ENCODE measurements at places on chromosomes 2 and 18.

DNA sequence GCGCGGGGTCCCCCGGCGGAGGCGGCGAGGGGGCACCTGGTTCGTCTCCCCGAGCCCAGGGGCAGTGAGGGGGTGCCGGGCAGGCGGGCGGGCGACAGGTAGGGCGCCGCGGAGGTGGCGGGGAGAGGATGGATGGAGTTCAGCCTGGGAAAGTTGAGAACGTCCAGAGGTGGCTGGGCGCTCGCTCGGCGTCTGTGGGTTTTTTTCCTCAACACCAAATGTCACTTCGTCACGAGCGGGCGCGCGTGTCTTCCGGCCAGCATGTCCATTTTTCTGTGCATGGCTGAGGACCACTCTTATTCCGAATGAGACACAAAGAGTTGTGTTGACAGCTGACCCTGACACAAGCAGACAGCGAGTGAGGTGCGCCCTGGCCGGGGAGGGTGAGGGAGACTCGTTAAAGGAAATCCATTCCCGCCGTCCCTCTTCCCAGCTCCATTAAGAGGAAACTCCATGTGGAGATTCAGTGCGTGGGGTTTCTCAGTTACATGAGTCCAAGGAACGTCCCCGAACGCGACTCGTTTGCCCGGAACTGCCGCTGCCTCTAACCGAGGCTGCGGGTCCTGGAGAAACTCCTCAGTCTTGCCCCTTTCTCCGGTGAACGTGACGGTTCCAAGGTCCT is 859 bp downstream of the GREB1L start:
- no peak overlapping the region for H3K27ac ChIP-seq
- H3K4me1 ChIP-seq: 0 out of 2 replicates have a peak, but pooled peaks cover 7% of the 10 kb centered on the region
- DNase-seq: no peak
- no peaks in the 10 kb centered on the region for H3K36me3 ChIP-seq

GRCh38 chr2:198006733-198007132 is 202.3 kb downstream of the PLCL1 start:
- no peak overlapping the region for H3K4me3 ChIP-seq
- no peaks in the 10 kb centered on the region for H3K27me3 ChIP-seq
- no peak for DNase-seq
- H3K36me3 ChIP-seq: no peaks in the 10 kb centered on the region

GRCh38 chr18:28854964-28855363 is 678.0 kb upstream of the CDH2 start:
- no peaks in the 10 kb centered on the region for H3K27me3 ChIP-seq
- no peaks in the 10 kb centered on the region for H3K36me3 ChIP-seq
- no peak for DNase-seq
- H3K27ac ChIP-seq: no peak overlapping the region
- H3K4me3 ChIP-seq: no peak overlapping the region

DNA sequence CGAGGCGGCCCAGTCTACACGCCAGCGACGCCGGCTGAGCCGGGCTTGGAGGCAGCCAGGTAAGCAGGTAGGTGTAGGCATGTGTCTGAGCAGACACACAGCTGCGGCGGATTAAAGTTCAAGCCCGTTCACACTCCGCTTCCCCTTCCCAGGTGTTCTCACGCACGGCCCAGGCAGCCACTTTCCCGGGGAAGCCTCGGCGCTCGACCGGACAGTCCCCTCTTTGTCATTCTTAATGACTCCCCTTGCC is 367 bp downstream of the TGFA start:
- peak overlapping the region; percentile 98 for H3K27ac ChIP-seq
- H3K27me3 ChIP-seq: no peaks in the 10 kb centered on the region
- no peaks in the 10 kb centered on the region for H3K36me3 ChIP-seq
- H3K4me3 ChIP-seq: peak overlapping the region; percentile 99
- H3K4me1 ChIP-seq: peaks cover 50% of the 10 kb centered on the region

- H3K27ac ChIP-seq: no peak overlapping the region
- no peaks in the 10 kb centered on the region for H3K36me3 ChIP-seq
- H3K4me3 ChIP-seq: no peak overlapping the region
- no peak for DNase-seq
- H3K27me3 ChIP-seq: no peaks in the 10 kb centered on the region
Observed at GRCh38 chr2:25566694-25567093, 106.7 kb downstream of the DTNB start.

- H3K27ac ChIP-seq: peak overlapping the region; percentile 74
- H3K27me3 ChIP-seq: no peaks in the 10 kb centered on the region
- peaks cover 19% of the 10 kb centered on the region for H3K4me1 ChIP-seq
Observed at GRCh38 chr2:113755835-113756354, 547 bp downstream of the SLC35F5 start.

DNA sequence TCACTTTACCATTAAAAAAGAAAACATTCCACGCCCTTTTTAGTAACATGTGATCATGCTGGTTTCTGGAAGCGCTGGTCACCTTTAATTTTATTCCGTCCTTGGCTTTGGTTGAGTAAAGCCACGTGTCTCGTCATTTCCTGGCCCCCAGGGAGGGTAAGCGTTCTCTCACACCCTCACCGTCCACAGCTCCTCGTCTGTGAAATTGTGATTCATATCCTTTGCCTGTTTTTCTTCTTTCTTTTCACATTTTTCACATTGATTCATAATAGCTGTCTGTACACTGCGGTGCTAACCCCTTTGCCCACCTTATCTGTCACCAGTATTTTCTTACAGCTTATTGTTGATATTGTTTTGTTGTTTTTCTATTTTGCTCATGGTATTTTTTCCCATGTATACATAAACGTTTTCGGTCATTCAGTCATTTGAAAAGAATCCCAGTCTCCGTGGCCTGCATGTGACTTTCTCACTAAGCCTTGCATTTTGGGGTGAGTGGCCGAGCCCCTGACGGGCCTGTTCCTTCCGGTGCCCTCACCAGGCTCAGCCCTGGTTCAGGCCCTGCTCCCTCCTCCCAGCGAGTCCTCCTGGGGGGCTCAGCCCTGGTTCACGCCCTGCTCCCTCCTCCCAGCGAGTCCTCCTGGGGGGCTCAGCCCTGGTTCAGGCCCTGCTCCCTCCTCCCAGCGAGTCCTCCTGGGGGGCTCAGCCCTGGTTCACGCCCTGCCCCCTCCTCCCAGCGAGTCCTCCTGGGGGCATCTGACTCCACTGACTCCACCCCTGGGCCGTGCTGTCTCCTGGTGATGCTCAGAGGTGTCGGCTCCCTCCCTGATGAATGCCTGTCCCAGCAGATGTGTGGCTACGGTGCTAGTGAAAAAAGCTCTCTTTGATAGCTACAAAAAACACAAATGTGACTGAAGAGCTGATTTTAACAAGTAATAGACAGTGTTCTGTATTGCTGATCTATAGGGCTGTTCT is 249.7 kb upstream of the PXDN start:
- no peaks in the 10 kb centered on the region for H3K36me3 ChIP-seq
- H3K27me3 ChIP-seq: peaks cover 99% of the 10 kb centered on the region
- no peaks in the 10 kb centered on the region for H3K4me1 ChIP-seq
- H3K4me3 ChIP-seq: no peak overlapping the region
- no peak for DNase-seq

- DNase-seq: no peak
- no peak overlapping the region for H3K4me3 ChIP-seq
- no peaks in the 10 kb centered on the region for H3K36me3 ChIP-seq
- no peaks in the 10 kb centered on the region for H3K27me3 ChIP-seq
Observed at GRCh38 chr2:68727683-68728375, 6.8 kb upstream of the ARHGAP25 start.

GRCh38 chr18:59550174-59550516 is 147.1 kb downstream of the CCBE1 start:
- H3K36me3 ChIP-seq: no peaks in the 10 kb centered on the region
- H3K27me3 ChIP-seq: no peaks in the 10 kb centered on the region
- DNase-seq: no peak
- no peak overlapping the region for H3K27ac ChIP-seq
- H3K4me3 ChIP-seq: no peak overlapping the region

GRCh38 chr18:3605954-3606443 is 156.0 kb downstream of the TGIF1 start:
- no peaks in the 10 kb centered on the region for H3K27me3 ChIP-seq
- H3K36me3 ChIP-seq: 0 out of 2 replicates have a peak, but pooled peaks cover 11% of the 10 kb centered on the region
- peak overlapping the region; percentile 72 for H3K4me3 ChIP-seq
- peak overlapping the region; percentile 100 for H3K27ac ChIP-seq

DNA sequence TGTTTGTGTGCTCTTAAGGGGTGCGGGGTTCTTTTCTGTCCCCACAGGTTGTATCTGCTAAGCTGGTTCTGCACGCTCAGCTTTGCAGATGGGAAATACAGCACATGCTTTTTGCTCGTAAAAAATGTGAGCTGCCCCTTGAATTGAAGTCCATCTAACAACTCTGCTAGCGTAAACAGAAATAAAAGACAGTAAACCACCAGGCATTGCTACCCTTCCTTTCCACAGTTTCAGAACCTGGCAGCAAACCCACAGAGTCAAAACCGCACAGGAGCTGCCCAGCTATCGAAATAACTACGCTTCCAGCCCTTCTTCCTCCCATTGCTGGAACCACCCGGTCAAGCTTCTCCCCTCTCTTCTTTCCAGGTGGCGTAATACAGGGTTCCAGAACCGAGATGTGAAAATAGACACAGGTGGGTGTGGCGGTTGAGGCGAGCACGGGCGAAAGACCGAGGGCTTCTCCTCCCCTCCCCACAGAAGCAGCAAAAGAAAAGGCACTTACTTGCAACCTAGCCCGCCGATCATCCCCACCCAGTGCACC is 479 bp downstream of the SCN9A start:
- DNase-seq: no peak
- H3K4me1 ChIP-seq: 0 out of 2 replicates have a peak, but pooled peaks cover 8% of the 10 kb centered on the region
- no peak overlapping the region for H3K27ac ChIP-seq
- no peaks in the 10 kb centered on the region for H3K27me3 ChIP-seq
- no peaks in the 10 kb centered on the region for H3K36me3 ChIP-seq

DNA sequence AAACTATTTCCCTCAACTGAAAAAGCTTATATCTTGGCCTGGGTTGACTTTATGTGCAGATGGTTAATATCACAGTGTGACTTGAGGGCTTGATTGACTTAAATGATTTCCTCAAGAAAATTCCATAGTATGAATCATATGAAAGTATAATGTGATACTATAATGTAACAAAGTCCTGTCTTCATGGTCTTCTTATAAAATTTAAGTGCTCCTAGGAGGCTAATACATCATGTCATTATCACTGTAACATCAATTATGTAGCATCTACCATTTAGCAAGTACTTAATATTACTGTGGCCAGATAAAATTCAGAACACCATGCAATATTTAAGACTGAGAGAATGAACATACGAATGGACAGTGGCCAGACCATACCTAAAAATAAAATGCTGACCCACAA is 276.1 kb downstream of the RIT2 start:
- H3K27ac ChIP-seq: no peak overlapping the region
- no peaks in the 10 kb centered on the region for H3K27me3 ChIP-seq
- no peak for DNase-seq
- no peak overlapping the region for H3K4me3 ChIP-seq
- no peaks in the 10 kb centered on the region for H3K36me3 ChIP-seq

DNA sequence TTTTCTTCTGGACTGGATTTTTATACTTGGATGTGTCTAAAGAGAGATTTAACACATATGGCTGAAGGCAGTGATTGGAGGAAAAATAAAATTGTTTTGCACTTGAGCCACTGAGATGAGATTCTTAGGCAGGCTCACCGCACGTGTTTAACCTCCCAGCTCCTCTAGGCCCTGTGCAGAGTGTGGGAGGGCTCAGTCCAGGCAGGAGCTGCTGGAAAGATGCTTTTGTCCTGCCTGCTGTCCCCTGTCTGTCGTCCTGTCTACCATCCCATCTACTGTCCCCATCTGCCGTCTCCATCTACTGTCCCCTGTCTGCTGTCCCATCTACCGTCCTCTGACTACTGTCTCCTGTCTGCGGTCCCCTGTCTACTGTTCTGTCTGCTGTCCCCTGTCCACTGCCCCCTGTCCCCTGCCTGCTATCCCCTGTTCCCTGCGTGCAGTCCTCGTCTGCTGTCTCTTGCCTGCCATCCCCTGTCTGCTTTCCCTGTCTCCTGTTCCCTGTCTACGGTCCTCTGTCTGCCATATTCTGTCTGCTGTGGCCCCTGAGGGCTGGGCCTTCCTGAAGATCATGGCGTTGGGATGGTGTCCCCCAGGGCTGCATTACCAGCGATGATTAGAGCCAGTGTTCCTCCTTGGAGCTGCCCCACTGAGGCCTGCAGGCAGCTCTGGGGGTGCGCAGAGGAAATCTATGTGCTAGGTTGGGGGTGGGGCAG is 43.7 kb upstream of the HS6ST1 start:
- DNase-seq: no peak
- no peak overlapping the region for H3K4me3 ChIP-seq
- no peak overlapping the region for H3K27ac ChIP-seq
- no peaks in the 10 kb centered on the region for H3K27me3 ChIP-seq
- no peaks in the 10 kb centered on the region for H3K36me3 ChIP-seq
- H3K4me1 ChIP-seq: no peaks in the 10 kb centered on the region

GRCh38 chr18:76444446-76445105 is 50.5 kb downstream of the ZNF516 start:
- DNase-seq: no peak
- no peak overlapping the region for H3K27ac ChIP-seq
- no peaks in the 10 kb centered on the region for H3K36me3 ChIP-seq
- no peak overlapping the region for H3K4me3 ChIP-seq

- H3K4me1 ChIP-seq: no peaks in the 10 kb centered on the region
- peaks cover 78% of the 10 kb centered on the region for H3K27me3 ChIP-seq
- DNase-seq: no peak
- H3K4me3 ChIP-seq: no peak overlapping the region
- H3K36me3 ChIP-seq: no peaks in the 10 kb centered on the region
- no peak overlapping the region for H3K27ac ChIP-seq
Observed at GRCh38 chr2:99834426-99834825, 308.0 kb downstream of the AFF3 start.

DNA sequence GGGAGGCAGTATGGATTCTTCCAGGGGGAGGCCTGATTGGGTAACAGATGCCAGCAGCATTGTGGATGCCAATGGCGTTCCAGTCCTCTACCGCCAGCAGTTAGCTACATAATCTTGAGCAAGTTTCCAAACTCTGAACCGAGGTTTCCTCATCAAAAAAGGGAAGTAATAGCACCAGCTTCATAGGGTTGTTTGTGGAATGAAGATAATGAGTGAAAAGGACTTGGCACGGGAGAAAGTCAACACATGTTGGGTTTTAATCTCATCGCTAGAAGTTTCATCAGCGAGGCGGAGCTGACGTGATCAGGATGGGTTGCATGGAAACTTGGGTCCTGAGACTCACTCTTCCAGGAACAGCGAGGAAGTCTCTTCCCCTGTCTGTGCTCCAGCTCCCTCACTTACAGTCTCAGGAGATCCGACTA is 266.7 kb downstream of the SH3BP4 start:
- no peak overlapping the region for H3K27ac ChIP-seq
- H3K4me3 ChIP-seq: no peak overlapping the region
- no peak for DNase-seq
- peaks cover 19% of the 10 kb centered on the region for H3K4me1 ChIP-seq
- H3K27me3 ChIP-seq: no peaks in the 10 kb centered on the region

- H3K27me3 ChIP-seq: no peaks in the 10 kb centered on the region
- H3K36me3 ChIP-seq: peaks cover 11% of the 10 kb centered on the region
- DNase-seq: peak; percentile 57
- H3K27ac ChIP-seq: peak within 1 kb of the TSS; percentile 57
- H3K4me3 ChIP-seq: peak within 1 kb of the TSS; percentile 99
Observed at GRCh38 chr2:131093006-131093695, at the start of gene FAM168B. Gene FAM168B, minus strand, starts transcription at chr2:131093460. Its CDS starts 10,814 bp downstream, at chr2:131082646.

GRCh38 chr2:41872646-41873045 is 175.2 kb upstream of the PKDCC start:
- no peak overlapping the region for H3K4me3 ChIP-seq
- no peaks in the 10 kb centered on the region for H3K4me1 ChIP-seq
- H3K27ac ChIP-seq: no peak overlapping the region
- no peak for DNase-seq
